Sigmoid colon (tissue), 7 donors: ENCODE measurements at places on chromosomes 6 and 20. TPM values are rescaled to one million over a fixed set of nuclear protein-coding genes. Genes with fewer than 3 reads are reported as not detected.

NSFL1C gene
- 36.7 TPM for total RNA-seq

SLC17A3 gene
- total RNA-seq: not detected

TAP1 gene
- total RNA-seq: 35.0 TPM

PACRG gene
- total RNA-seq: 0.95 TPM

OLIG3 gene
- total RNA-seq: not detected

MAS1 gene
- not detected for total RNA-seq

FAM209B gene
- not detected for total RNA-seq

ADRM1 gene
- 108 TPM for total RNA-seq

BCAS1 gene
- total RNA-seq: 0.71 TPM

KCNG1 gene
- 3.5 TPM for total RNA-seq

ATF6B gene
- total RNA-seq: 25.0 TPM

ZNF343 gene
- total RNA-seq: 11.1 TPM

GRM4 gene
- not detected for total RNA-seq

COL9A1 gene
- total RNA-seq: 1.1 TPM

MCHR2 gene
- total RNA-seq: 0.33 TPM

CYP39A1 gene
- 3.7 TPM for total RNA-seq

HLA-DQB1 gene
- total RNA-seq: 3.5 TPM

SAMD5 gene
- total RNA-seq: 0.68 TPM

MATN4 gene
- total RNA-seq: not detected

CENPW gene
- 1.9 TPM for total RNA-seq

PTCHD4 gene
- total RNA-seq: 0.14 TPM

HLA-DMB gene
- 25.3 TPM for total RNA-seq

MUC22 gene
- not detected for total RNA-seq

ZKSCAN4 gene
- total RNA-seq: 4.7 TPM

PPIL6 gene
- 1.4 TPM for total RNA-seq

CALHM4 gene
- not detected for total RNA-seq

PCMTD2 gene
- total RNA-seq: 67.3 TPM

CALHM6 gene
- 1.3 TPM for total RNA-seq

IL17F gene
- not detected for total RNA-seq

NRM gene
- total RNA-seq: 9.7 TPM

MUC21 gene
- not detected for total RNA-seq

SLC35F1 gene
- total RNA-seq: 4.2 TPM

MCCD1 gene
- not detected for total RNA-seq

KCNK16 gene
- not detected for total RNA-seq

TREML2 gene
- total RNA-seq: not detected

SPTLC3 gene
- total RNA-seq: 6.1 TPM

CST2 gene
- total RNA-seq: not detected

ID4 gene
- total RNA-seq: 5.3 TPM

BPI gene
- not detected for total RNA-seq

C20orf202 gene
- total RNA-seq: not detected

C6orf52 gene
- total RNA-seq: not detected

DNAAF9 gene
- total RNA-seq: 20.4 TPM

BMP5 gene
- under 0.01 TPM for total RNA-seq

FNDC11 gene
- 0.54 TPM for total RNA-seq

WDR46 gene
- total RNA-seq: 28.2 TPM

RIN2 gene
- total RNA-seq: 54.2 TPM

KIF25 gene
- 0.54 TPM for total RNA-seq

MDFI gene
- 2.9 TPM for total RNA-seq

GLP1R gene
- total RNA-seq: not detected

KCNS1 gene
- total RNA-seq: not detected

MEI4 gene
- total RNA-seq: not detected

ARHGAP40 gene
- not detected for total RNA-seq

CLVS2 gene
- total RNA-seq: 1.5 TPM

BPIFB4 gene
- total RNA-seq: not detected

BPIFA1 gene
- total RNA-seq: not detected
